ENCODE measurements at places on chromosomes 1 and 21.

GRCh38 chr1:218537122-218537913 is 192.2 kb downstream of the TGFB2 start:
- no peak for DNase-seq

DNA sequence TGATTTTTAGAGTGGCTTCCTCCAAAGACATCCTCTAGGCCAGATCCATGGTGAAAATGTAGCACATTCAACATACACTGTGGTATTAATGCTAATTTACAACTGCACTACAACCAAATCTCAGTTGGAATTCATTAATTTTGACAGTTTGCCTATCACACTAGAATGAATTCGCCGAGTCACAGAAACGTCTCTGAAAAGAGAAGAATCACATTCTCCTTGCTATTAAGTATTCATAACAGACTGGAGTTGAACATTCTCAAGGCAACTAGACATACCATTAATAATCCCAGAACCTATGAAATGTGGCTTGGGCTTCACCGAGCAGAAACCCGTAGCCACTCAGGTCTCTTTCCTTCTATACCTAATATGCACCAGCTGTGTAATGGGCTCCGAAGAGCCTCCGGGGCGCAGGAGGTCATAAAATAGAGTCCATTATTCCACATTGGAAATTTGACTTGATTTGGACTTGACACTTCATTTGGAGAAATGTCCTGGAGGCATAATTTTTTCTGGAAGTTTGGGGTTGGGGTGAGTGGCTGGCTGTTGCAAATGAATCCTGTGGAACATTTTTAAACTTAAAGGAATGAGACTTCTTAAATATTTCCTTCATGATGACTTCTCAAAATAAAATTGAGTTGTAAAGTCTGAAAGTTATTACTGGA is 117.1 kb downstream of the DSCAM start:
- DNase-seq, result no peak

DNA sequence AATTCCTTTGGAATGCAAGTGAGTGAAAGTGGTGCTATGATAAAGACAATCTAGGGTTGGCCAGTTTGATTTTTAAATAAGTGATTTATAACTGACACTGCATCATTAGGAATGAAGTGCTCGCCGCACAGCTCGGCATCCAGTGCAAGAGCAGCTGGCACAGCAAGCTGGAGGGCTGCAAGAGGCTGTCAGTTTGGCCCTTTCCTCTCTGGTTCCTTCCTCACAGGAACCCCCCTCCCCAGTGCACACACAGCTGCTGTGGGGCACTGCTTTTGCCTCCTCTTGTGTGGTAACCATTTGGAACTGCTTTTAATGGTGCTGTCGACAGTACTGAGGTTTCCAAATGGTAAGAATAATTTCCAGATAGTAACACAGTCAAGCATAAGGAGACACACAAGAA is 10.4 kb upstream of the BCAR3 start:
- DNase-seq, result no peak

- no peak for DNase-seq
These were observed 92.9 kb downstream of the LAMC2 start for GRCh38 chr1:183278739-183279591.

GRCh38 chr1:186884251-186884650 is 55.5 kb downstream of the PLA2G4A start:
- no peak for DNase-seq

DNA sequence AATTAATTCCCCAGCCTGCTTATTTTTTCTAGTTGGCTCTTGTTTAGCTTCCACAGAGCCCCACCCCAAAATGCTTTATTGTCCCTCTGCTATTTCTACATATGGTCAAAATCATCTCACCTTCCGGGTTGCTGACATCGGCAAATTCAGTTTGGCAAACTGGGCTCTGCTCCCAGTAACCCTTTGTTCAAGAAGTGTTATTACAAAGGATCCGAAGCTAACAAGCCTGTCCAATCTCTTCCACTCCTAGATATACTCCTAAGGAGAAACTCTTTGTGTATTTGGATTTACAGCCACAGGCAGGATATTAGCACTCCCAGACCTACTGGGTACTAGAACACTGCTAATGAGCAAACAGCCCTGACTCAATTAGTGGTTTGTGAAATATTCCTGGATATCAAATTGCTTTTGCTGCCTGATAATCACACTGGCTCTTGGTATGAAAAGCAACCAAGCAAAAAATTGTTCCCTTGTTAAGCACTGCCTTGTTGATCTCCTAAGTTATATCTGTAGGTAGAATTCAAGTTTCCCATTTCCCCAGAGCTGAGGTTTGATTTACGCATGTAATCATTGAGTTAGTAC is 4.0 kb downstream of the JUN start:
- no peak for DNase-seq

- no peak for DNase-seq
These were observed 46.9 kb upstream of the ADAMTS1 start for GRCh38 chr21:26892151-26892550.

DNA sequence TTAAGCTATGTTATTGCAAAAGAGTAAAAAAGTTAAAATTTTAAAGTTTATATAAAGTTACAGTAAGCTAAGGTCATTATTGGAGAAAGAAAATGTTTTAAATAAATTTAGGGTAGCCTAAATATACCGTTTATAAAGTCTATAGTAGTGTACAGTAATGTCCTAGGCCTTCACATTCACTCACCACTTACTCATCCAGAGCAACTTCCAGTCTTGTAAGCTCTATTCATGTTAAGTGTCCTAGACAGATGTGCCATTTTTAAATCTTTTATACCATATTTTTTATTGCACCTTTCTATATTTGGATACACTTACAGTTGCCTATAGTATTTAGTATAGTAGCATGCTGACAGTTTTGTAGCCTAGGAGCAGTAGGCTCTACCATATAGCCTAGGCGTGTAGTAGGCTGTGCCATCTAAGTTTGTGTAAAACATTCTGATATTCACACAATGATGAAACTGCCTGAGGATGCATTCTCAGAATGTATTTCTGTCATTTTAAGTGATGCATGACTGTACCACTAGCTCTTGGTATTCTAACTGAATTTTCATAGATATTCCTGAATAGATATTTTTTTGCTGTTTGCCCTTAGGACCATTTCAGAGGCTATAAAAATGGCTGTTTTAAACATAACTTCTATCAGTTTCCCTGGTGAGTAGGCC is 26.8 kb downstream of the PPP2R5A start:
- DNase-seq, result no peak

GRCh38 chr1:86247597-86248279 is 91.2 kb upstream of the COL24A1 start:
- no peak for DNase-seq

DNA sequence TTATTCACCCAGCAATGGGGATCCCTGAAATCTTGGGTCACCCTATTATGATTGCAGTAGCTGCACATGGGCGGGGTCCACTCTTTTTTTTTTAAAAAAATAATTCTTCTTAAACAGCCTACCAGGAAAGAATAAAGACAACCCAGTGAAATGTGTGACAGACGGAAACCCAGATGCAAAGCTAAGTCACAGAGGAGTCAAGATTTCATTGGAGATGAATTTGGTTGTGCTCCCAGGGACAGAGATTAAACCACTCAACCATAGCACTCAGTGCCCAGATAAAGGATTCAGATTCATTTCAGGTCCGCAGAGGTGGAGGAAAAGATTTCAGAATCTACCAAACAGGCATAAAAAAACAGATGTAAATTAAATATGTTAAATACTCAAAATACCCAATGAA is 583.5 kb upstream of the ZP4 start:
- DNase-seq, result no peak

GRCh38 chr21:37912616-37913015 is 3.6 kb downstream of the KCNJ6 start:
- no peak for DNase-seq

GRCh38 chr1:27760426-27760825 is 12.6 kb upstream of the STX12 start:
- DNase-seq, result no peak

DNA sequence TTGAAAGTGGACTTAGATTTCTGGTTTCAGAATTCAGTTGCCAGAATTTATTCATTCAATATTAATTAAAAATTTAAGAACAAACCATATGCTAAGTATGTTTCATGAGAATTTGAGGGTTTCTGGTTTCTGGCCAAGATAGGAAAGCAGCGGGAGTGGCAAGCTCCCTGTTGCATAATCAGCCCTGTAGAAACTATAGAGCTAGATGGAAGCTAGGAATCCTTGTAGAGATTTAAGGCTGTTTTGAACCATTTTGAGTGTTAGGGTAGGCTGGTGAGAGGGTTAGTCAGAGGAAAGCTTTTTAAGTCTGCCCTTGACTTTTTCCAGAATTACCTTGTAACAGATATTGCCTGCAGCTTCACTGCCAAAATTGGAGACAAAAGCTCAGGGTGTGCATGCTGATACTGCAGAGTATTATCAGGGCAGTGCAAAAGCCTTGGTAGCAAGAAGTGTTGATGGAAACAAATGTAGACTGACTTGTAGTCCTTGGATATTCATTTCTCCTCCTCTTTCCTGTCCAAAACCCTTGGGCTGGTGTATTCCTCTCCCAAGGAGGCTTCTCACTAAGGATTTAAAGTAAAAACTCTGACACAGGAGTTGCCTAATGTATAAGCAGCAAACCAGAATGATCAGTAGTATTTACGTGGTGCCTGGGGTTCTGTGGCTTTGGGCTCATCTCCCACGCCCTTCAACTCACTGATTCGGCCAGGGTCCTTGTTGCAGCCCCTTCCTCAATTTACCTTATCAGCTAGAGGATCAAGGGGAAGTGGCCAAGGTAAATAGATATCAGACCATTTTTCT is 12.6 kb upstream of the GIPC2 start:
- no peak for DNase-seq

GRCh38 chr1:53141487-53142055 is 867 bp downstream of the SLC1A7 start:
- DNase-seq, result no peak

- no peak for DNase-seq
These were observed 20.6 kb downstream of the MYOG start for GRCh38 chr1:203065191-203065590.

- DNase-seq, result no peak
These were observed 67.5 kb downstream of the AK5 start for GRCh38 chr1:77349275-77349674.

- no peak for DNase-seq
These were observed 714.7 kb downstream of the NCAM2 start for GRCh38 chr21:21712748-21713520.

GRCh38 chr1:227357171-227357926 is 39.1 kb upstream of the CDC42BPA start:
- DNase-seq, result no peak

DNA sequence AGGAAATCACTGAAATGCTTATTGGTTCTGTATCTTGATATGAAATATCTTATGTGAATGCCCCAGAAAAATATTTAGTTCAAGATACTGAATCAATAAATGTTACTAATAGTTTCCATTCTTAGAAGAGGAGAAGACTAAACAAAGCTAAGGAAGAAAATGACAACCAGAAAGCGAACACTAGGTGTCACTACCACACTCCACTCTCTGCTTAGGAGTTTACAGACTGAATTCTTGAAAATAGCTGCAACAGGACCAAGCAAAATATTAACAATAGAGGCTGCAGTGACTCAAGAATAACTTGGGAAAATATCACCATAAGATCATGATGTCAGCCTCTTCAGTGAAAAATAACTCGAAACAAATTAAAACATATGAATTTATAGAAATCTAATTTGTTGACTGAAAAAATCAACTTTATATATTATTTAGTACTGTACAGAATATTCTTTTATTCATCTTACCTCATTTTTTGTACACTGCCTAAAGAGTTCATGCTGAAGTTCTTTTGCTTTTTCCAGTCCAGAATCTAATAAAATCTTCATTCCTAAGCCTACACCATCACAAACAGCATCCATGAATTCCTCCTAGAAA is 61.6 kb downstream of the KIF14 start:
- no peak for DNase-seq

- no peak for DNase-seq
These were observed 1.8 kb downstream of the LMX1A start for GRCh38 chr1:165354739-165355138.

GRCh38 chr1:218945050-218945449 is 228.6 kb upstream of the LYPLAL1 start:
- no peak for DNase-seq

DNA sequence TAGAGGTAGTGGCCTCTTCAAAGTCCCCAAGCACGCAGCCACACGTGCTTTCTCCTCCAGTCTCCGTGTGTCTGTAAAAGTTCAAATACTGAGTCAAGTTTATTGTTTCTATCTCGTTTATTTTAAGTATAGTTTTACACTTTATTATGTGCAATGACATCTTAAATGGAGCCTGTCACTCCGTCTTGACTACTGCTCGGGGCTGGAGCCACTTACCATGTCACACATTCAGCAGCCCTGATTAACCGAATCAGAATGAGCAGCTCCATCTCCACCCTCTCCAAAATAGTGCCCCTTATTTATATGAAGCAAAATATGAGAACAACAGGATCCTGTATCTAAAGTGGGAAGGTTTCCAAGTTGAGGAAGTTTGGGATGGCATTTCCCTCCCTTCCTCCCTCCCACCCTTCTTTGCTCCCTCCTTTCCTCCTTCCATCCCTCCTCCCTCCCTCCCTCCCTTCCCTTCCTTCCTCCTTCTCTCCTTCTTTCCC is 201.0 kb downstream of the PBX1 start:
- no peak for DNase-seq

- no peak for DNase-seq
These were observed 96.3 kb downstream of the ST3GAL3 start for GRCh38 chr1:43803646-43804045.

GRCh38 chr21:20040768-20041167 is 957.4 kb upstream of the NCAM2 start:
- no peak for DNase-seq

- DNase-seq, result no peak
These were observed 4.5 kb downstream of the FHL3 start for GRCh38 chr1:38000529-38001455.

- DNase-seq, result no peak
These were observed 2.4 kb downstream of the ATP2B4 start for GRCh38 chr1:203629016-203629506.

- DNase-seq, result no peak
These were observed 1.5 kb downstream of the CORT start for GRCh38 chr1:10451287-10451686.

- DNase-seq, result no peak
These were observed 11.5 kb upstream of the LAPTM5 start for GRCh38 chr1:30768830-30769718.

- DNase-seq, result no peak
These were observed 14.3 kb downstream of the XCL2 start for GRCh38 chr1:168529518-168529917.

- DNase-seq, result no peak
These were observed 16.1 kb downstream of the CCDC18 start for GRCh38 chr1:93196591-93196990.

GRCh38 chr1:150111670-150112069 is 38.0 kb upstream of the PLEKHO1 start:
- DNase-seq, result no peak

GRCh38 chr1:165481820-165482532 is 37.0 kb upstream of the RXRG start:
- DNase-seq, result no peak

GRCh38 chr1:66475940-66476339 is 58.0 kb upstream of the SGIP1 start:
- no peak for DNase-seq

- DNase-seq, result no peak
These were observed 838.2 kb upstream of the RGS18 start for GRCh38 chr1:191320062-191320461.
